Left ventricle myocardium superior (tissue), 1 donor: ENCODE measurements at places on chromosomes 12 and 14. TPM values are rescaled to one million over a fixed set of nuclear protein-coding genes. Genes with fewer than 3 reads are reported as not detected.

FLRT2 gene
- 4.6 TPM for total RNA-seq

CELA1 gene
- not detected for total RNA-seq

ACRBP gene
- total RNA-seq, result 2.2 TPM

SDR9C7 gene
- not detected for total RNA-seq

POLE gene
- 13.0 TPM for total RNA-seq

PPFIBP1 gene
- total RNA-seq, result 332 TPM
